ENCODE measurements at places on chromosomes 11 and 22.
A peak's percentile ranks its signal among the peaks of the same experiment; 100 is the strongest.

DNA sequence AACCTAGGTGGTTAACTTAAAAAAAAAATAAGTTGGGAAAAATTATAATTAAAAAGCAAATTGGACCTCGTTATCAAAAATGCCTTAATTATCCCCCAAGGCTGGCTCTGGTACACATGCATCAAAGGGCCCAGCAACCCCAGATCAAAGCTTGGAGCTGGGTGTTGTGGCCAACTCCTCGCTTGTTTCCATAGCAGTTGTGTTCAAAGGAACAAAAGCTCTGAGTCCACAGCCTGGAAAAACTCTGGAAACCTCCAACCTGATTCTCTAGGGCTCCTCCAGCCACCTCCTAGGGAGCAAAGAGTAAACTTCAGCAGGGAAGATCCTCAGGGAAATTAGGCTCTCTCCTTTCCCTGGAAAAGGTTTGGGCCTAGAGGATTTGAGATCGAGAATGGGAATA is 149.4 kb downstream of the NXPE2 start:
- no peak for DNase-seq

- no peak for DNase-seq
Observed at GRCh38 chr11:12177739-12178338, 67.4 kb downstream of the MICAL2 start.

DNA sequence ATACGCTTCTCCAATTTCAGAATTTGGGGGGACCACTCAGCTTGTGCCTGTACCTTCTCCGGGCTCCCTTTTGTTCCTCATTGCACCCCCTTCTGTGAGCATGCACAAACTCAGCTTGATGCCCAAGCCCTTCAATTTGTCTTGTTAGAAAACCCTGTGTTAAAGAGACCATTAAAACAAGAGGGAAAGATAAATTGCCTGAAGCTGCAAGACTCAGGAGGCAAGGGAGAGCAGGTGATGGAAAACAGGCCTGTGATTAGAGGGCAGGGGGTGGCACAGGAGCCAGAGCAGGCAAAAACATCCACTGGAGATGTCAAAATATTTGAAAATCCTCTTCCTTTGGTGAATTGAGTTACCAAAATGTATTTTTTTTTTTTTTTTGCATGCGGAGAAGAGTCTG is 121.7 kb downstream of the MIAT start:
- no peak for DNase-seq

DNA sequence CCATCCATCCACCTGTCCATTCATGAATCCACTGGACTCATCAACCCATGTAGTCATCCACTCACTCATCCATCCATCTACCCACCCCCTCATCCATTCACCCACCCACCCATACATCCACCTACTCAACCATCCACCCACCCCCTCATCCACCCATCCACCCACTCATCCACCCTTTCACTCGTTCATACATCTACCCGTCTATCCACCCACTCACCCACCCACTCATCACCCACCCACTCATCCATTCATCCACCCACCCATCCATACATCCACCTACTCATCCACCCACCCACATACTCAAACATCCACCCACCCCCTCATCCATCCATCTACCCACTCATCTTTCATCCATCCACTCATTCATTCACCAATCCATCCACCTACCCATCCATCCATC is 37.7 kb downstream of the RTL6 start:
- DNase-seq = no peak

DNA sequence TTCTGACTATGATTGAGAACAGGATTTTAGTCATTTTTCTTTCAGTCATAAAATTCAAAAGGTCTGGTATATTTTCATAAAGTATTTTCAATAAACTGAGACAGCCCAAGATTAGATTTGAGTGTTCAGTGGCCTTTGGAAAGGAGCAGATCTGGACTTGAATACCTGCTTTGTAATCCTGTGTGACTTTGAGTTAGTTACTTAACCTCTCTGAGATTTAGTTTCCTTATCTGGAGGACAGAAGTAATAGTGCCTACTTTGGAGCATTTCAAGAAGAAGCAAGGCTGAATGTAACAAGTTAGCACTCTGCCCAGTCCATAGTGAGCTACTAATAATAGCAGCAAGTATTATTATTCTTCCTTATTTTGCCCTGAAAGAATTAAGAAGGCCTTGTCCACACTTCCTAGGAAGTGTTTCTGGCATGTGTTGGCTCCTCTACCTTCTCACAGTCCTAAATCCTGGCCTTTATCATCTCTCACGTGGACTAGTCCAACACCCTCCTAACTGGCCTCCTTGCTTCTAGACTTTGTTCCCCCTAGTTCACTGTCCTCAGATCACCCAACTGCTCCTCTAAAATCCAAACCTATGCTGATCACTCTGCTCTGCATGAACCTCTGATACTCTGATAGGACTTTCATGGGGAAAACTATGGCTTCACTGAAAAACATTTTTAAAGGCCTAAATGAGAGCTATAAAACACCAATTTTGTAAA is 115.8 kb downstream of the PLEKHA7 start:
- no peak for DNase-seq

DNA sequence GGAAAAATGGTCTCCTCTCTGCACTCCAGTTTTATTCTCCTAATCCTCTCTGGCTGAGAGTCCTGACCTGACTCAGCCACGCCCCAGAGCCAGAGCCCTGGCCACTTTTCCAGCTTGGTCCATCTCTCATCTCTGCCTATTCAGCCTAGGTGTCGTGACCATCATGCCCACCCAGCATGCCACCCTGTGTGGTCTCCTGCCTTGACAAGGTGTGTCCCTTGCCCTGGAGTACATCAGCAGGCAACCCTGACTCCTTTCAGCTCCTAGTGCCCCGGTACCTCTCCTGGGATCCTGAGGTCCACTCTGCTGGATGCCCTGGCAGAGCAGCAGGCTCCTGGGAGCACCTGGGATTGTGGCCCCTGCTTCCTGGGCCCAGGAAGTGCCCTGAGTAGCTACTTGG is 52.8 kb downstream of the ZNRF3 start:
- DNase-seq = no peak

- DNase-seq = peak; percentile 46
Observed at GRCh38 chr11:76208438-76209374, 2.4 kb upstream of the WNT11 start.

DNA sequence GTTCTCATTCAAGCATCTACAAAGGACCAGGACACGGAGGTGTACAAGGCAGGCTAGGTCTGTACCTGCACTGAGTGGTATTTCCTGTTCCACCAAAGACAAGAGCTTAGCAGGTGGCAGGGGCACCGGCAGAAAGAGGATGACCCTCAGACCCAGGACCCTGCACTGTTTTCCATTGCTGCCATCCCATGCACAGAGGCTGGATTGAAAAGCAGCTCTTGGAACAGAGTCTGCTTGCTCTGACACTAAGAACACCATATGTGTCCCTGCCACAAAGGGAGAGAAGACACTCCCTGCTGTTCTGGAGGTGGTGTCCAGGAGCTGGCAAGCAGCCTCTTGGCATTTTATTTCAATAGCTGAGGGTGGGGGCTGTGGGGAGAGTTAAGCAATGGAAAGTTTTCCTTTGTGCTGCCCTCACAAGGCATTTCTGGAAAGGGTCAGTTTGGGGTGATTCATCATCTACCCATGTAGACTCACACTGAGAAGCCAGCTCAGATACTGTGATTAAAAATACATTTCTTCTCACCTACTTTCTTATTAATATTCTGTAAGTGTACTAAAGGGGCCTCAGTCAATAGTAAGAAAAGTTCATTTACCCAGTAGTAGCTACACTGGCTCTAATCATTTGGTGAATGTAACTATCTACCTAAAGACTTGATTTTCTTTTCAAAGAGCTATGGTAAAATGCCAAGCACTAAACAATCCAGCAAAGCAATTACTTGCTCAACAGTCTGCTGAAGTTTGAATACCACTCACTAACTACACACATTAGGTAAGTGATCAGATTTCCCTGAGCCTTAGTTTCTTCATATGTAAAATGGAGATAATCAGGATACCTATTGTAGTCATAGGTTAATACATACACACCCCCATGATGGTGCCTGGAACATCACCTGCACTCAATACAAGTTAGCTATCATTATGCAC is 55.2 kb downstream of the SLC1A2 start:
- DNase-seq = peak; percentile 92

DNA sequence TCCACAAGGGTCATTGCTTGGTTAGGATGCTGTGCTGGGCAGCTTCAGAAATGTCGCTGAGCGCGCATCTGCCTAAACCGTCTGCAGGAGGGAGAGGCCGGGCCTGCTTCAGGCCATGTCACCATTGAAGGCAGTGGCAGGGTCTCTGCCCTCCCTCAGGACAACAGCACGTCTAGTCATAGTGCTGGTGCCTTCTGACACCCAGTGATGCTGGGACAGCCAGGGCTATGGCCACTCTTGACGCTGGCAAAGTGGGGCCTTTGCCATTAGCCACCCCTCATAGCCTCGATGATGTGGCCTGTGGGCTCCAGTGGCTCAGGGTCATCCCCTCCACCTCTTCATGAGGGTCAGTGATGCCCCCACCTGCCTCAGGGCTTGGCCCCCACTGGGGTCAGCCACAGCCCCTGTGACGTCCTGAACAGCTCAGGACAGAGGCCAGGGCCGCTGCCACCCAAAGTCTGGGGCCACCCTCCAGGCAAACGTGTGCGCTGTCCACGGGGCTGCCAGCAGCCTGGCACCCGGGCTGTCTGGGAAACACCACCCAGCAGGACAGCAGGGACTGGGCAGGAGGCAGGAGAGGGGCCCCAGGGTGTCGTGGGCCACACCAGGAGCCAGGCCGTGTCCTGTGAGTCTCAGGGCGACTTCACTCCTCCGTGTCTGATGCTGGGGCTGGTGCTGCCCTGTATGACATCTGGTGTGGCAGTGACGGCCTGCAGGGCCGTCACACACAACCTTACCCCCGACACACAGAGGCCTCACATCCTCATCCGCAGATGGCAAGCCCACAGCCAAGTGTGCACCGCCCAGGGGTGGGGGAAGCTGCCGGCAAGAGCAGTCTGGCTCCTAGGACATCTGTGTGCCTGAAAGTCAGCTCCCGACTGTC is 42.5 kb downstream of the CERK start:
- no peak for DNase-seq

DNA sequence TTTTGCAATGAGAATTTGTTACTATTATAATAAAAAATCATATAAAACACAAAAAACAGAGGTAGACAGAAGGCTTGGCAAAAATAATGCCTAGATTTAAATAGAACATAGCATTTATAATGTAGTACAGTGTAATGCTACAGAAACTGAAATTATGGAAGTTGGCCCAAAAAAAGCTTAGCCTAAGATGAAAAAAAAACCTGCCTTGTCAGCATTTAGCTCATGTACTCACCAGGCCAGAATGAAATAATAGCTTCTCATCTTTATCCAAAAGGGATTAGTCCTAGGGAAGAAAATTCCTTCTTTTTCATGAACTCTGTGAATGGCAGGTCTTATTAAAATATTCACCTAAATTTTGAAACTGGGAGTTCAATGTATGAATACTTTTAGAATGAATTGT is 951.1 kb downstream of the LRRC4C start:
- DNase-seq = no peak

DNA sequence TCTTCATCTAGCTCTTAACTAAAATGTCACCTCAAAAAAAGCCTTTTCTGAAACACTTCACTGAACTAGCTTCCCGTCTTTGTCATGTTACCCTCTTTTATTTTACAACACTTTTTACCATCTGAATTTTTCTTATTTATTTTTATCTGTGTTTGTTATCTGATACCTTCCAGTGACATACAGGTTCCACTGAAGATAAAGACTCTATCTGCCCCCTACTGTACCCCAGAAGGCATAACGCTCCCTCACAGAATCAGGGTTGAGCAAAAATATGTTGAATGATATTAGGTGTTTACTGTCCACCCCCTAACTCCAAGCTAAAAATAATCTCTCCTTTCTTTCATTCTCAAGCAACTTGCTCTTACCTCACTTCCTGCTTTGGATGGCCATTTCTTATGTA is 654.2 kb downstream of the NELL1 start:
- DNase-seq = no peak

Measured in NCI-H446 (cell line).